ENCODE measurements at places on chromosomes 1 and 21.

DNA sequence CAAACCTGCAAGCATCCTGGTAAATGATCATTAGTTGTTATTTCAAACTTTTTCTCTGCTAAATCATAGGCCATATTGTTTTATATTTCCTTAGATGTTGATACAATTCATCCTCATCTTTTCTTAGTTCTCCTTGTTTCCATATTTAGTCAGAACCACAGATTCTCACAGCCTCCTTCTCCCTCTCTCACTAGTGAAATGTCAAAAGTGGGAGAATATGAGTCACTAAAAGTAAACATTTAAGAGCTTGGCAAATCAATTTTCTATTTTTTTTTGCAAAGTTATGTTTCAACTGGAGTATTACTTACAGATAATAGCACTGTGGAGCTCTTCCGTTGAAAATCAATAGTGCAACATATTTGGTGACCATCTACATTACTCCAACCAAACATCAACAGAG lies 308.8 kb downstream of the COL11A1 start:
- DNase-seq, result no peak

DNA sequence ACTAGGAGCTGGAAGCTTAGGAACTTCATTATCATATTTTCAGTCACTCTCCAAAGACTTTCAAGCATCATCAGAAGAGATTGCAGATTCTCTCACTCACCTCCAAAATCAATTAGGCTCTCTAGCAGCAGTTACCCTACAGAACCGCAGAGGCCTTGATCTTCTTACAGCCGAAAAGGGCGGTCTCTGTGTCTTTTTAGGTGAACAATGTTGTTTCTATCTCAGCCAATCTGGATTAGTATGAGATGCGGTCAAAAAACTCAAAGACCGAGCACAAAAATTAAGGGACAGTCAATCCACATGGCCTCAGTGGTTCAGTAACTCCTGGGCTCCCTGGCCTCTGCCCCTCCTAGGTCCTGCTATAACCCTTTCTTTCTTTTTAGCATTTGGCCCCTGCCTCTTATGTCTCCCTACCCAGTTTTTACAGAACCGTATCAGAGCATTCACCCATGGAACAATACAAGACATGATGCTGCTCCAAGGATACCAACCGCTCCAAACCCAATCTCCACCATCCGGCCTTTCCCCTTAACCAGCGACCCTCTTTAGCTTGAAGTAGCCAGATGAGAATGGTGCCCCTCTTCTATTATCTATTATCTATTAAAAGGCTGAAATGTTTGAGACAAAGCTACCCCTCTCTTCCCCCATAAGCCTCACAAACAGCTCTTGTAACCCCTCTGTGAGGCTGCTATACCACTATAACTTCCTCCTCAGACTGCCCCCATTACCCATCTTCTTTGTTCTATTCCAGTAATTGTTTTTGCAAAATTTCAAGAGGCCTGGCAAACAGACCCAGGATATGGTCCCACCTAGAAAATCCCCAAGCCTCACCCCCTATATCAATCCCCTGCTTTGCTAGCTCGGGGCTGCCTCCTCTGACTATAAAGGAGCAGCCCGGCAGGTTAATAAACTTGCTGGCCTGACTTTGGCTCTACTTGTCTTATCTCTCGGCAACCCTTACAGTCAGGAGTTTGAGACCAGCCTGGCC lies 18.7 kb upstream of the CA6 start:
- DNase-seq, result no peak

DNA sequence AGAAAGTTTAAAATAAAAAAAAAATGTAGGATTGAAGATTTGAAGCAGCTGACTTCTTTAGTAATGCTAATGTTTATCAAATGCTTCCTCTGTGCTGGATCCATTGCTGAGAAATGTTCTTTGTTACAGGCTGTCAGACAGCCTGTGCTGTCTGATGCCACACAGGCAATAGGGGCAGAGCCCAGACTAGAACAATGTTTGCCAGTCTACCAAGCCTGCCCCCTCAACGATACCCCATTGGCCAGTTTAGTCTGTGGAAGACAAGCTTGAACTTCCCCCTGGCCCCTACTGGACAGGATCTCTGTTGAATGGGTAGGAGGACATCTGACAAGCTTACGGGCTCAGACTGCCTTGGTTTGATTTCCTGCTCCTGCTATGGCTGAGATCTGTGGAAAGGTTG lies 79.4 kb downstream of the PAPPA2 start:
- DNase-seq, result no peak

DNA sequence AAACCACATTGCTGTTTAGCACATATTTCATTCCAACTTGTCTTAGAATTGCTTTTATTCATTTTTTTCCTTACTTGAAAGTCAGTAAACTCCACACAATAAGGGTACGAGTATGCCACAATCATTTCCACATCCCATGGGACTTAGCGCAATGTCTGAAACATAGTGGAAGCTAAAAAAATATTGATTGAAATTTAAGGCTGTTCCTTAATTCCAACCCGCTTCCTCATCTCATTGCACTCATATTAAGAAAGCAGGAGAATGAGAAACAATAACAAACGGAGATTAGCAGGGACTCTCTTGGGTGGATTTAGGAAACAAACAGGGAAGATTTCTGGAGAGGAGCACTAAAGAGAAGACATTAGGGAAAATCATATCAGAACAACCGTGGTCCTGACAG lies 39.3 kb upstream of the RGS4 start:
- DNase-seq, result no peak

GRCh38 chr1:6292102-6292501 lies 31.2 kb upstream of the GPR153 start:
- DNase-seq, result no peak

DNA sequence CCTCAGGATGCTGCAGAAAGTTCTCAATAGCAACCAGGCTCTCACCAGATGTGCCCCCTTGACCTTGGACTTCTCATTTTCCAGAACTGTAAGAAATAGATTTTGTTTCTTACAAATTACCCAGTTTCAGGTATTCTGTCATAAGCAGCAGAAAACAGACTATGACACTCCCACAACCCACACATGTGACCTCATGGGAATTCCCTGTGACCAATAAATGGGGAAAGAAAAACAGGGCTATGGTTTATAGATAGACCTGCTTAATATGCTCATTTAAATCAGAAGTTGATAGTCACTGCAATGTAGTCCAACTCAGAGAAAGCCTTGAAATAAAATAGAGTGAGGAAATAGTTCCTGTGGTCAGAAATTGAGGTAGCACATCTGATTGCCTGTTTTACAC lies 380.9 kb upstream of the PTBP2 start:
- no peak for DNase-seq

DNA sequence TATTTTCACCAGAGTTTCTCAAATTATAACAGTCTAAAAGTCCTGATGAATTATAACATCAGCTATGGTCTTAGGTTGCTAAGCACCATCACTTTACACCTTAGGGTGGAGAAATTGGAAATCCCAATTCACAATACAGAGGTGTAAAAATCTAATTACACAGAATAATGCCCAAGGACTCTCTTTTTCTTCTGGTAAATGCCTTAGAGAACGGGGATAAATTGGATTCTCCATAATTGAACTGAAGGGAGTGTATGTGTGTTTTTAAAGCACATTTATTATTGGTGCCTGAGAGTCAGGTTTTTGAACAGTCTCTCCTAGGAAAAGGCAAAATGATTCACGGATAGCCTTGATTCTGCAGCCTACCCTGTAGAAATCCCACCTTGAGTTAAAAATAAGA lies 66.8 kb downstream of the NIBAN1 start:
- no peak for DNase-seq

- no peak for DNase-seq
These were observed 173.5 kb downstream of the PSMG1 start for GRCh38 chr21:39009587-39010225.

DNA sequence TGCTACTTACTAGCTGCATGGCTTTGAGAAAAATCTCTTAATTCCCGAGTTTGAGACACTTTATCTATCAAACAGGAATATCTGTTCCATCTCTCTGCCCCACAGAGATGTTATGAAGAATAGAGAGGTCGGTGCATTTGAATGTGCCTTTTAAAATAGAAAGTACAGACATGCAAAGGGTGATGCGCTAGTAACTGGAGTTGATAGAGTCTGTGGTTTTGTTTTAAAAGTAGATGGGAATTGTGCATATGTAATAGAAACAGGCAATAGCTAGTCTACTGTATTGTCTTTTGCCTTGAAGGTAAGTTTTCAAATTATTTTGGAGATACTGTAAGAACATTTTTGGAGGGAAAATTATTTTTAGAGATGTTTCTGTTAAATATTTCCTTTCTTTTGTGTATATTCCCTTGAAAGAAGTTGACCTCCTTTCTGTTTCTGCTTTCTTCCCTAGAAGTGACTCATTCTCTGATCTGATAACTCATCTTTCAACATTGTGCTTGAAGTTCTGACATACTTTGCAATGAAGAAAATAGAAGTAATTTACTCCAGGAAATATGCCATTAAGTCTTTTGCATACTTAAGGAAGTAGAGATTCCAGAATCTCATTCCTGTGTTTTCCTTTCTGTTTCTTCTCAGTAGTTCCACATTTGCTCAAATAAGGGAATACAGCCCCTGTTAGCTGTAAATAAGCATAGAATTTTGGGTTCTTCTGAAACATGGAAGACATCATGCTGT lies 151.6 kb downstream of the SDCCAG8 start:
- DNase-seq, result no peak

- DNase-seq, result no peak
These were observed 22.9 kb downstream of the SAMSN1 start for GRCh38 chr21:14523234-14523633.

Data from NCI-H2107 (cell line).